ENCODE measurements at places on chromosomes 1 and 21.

- DNase-seq = no peak
These were observed 18.8 kb upstream of the FASLG start for GRCh38 chr1:172640111-172640510.

- no peak for DNase-seq
These were observed 9.1 kb upstream of the C1orf159 start for GRCh38 chr1:1124786-1125642.

DNA sequence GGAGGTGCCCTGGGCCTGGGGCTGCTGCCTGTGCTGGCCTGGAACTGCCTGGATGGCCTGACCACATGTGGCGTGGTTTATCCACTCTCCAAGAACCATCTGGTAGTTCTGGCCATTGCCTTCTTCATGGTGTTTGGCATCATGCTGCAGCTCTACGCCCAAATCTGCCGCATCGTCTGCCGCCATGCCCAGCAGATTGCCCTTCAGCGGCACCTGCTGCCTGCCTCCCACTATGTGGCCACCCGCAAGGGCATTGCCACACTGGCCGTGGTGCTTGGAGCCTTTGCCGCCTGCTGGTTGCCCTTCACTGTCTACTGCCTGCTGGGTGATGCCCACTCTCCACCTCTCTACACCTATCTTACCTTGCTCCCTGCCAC is 1.8 kb downstream of the GPR3 start:
- DNase-seq = no peak

DNA sequence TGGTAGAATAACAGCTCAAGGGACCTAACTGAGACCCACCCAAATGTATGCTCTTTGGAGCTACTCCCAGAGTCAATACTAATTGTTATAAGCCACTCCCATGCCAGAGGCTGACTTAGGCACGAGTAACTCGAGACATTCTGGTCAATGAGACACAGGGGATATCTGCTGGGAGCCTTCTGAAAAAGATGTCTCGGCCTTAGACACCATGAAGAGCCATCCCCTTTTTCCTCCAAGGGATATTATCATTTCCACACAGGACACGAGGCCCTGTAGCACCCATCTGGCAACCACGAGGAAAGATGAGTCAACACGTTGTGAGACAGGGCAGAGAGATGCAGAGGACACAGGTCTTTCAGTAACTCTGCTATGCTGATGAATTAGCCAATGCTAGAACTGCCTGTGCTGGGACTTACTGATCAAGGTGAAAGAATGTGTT is 30.7 kb downstream of the ITPKB start:
- no peak for DNase-seq

GRCh38 chr21:34661848-34662247 is 6.9 kb upstream of the CLIC6 start:
- no peak for DNase-seq

- no peak for DNase-seq
These were observed 10.6 kb upstream of the CAPZB start for GRCh38 chr1:19495799-19496526.

DNA sequence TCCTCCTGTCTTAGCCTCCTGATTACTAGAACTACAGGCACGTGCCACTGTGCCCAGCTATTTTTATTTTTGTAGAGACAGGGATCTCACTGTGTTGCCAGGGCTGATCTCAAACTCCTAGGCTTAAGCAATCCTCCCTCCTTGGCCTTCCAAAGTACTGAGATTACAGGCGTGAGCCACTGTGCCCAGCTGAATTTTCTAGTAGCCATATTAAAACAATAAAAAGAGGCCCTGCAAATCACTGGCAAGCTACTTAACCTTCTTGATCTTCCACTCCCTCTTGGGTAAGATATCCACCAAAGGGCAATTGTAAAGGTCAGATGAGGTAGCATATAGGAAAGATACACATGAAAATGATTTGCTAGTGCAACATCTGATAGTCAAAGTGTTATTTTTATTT is 65.6 kb upstream of the SRSF10 start:
- no peak for DNase-seq

- no peak for DNase-seq
These were observed 29.1 kb downstream of the SLC19A1 start for GRCh38 chr21:45513003-45513717.

DNA sequence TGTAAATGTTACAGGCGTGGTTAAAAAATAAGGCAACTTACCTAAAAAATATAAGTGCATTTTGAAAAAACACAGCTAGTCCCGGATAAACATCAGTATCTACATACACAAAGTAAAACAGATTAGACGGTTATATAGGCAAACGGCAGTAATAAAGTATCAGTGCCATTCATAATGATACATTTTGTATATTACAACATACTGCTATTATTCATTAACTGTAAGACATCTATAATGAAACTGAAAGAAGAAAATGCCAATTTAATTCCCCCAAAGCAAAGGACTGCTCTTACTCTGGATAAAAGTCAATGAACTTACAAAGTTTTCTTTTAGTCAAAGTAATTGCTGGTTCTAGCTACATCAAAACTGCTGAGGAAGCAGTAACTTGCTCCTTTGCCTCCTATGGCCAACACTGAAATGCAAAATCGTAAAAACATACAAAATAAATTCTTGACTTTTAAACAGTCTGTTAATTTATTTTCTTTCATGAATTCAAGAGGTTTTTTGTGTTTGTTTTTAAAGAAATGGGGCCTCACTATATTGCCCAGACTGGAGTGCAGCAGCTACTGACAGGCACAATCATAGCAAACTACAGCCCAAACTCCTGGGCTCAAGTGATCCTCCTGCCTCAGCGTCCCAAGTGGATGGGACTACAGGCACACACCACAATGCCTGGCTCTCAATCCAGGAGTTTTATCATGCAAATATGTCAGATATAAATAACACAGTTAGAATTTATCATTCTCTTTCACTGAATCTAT is 23.9 kb downstream of the TMEM50B start:
- DNase-seq = no peak

GRCh38 chr1:21631944-21632887 is 36.9 kb downstream of the RAP1GAP start:
- DNase-seq = no peak

- no peak for DNase-seq
These were observed 306.4 kb downstream of the DUSP10 start for GRCh38 chr1:221435504-221435904.

- DNase-seq = no peak
These were observed 26.4 kb upstream of the BTG2 start for GRCh38 chr1:203278885-203279406.

GRCh38 chr1:223401873-223402789 is 8.9 kb downstream of the CCDC185 start:
- DNase-seq = no peak

DNA sequence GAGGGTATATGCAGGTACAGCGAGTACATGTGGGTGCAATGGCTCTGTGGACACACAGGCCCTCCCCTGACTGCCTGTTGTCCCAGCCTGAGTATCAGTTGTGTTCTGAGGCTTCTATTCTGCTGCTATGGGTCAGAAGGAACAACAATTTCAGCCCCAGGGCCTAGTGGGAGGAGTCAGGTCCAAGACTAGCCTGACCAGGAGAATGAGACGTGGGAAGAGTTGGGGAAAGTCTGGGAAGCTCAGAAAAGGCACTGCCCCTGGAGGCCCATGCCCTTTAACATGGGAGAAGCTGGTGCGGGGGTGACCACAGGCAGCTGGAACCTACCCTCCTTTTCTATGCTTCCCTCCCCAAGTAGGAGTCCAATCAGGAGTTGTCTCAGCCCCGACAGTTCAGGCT is 7.7 kb downstream of the IGSF8 start:
- no peak for DNase-seq

GRCh38 chr1:99465176-99465900 is 180.6 kb upstream of the PALMD start:
- no peak for DNase-seq

DNA sequence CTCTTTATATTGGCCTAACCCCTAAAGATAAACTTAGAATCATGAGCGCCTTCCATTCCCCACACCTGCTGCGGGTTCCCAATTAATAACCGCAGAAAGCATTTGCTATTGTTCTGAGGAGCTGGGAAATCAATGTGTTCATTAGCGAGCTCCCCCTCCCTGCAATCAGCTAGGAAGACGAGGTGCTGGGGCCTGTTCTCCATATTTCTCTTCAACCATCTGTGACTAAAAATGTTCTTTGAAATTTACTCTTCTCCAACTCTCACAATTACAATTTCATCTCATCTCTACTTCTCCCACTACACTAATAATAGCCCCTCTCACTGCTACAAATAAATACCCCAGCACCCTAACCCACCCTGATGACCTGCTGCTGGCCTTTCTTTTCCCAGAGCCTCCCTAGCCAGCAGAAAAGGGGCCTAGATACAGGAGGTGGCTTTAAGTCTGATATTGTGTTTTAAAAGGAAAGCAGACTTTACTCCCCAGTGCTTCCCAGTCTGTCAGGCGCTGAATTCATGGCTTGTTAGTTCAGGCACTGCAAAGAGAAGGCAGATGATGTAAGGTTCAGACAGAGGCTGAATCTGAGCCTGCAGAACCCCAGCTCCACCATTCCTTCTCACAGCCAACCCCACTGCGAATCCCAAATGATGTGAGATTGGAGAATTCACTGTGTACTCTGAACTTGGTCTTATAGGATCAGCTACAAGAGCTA is 477.5 kb upstream of the DAB1 start:
- DNase-seq = no peak

DNA sequence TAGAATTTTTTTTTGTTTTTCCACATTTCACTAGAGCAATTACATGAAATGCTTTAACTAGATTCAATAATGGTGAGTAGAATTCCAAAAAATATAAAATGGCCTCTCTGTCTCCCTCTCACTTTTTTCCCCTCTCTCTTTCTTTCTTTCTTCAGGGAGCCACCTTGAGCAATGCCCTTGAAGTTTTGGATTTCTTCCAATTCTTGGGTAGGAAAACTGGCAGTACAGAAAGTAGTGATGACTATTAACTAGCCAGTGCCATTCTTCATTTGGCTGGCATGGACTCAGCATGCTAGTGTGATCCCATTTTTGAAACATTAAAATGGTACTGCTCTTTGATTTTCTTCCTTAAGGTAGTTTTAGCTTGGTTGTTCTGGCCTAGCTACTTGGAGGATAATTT is 4.5 kb upstream of the FNBP1L start:
- no peak for DNase-seq

DNA sequence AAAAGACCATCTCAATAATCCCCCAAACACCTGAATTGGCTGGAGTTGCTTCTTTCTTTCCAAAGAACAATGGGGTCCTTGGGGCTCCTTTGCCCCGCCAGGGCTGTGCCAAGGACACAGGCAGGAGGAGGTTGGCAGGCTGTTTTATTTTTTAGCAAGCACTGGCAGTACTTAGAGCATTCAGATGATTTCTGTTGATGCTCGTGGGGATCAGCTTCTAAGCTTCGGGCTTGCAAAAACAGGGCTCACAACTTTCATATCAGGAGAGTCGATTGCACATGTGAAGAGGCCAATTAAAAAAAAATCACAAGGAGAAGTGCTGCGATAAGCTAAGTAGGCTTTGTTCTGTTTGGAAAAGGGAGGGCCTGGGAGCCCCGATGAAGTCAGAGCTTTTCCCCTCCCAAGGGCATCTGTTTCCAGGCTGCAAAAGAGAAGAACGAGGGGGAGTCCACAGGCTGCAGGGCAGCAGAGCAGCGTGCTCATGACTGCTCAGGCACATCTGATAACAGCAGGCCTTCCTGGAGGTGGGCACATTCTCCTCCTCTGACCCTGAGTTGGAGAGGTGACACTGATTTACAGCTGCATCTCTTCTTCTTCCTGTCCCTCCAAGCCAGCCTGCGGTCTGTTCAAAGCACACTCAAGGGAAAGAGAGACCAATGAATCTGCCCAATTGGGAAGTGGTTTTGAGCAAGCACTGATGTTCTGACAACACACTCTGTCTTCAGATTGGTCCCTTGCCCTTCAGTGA is 27.3 kb upstream of the BCAR3 start:
- DNase-seq = no peak

DNA sequence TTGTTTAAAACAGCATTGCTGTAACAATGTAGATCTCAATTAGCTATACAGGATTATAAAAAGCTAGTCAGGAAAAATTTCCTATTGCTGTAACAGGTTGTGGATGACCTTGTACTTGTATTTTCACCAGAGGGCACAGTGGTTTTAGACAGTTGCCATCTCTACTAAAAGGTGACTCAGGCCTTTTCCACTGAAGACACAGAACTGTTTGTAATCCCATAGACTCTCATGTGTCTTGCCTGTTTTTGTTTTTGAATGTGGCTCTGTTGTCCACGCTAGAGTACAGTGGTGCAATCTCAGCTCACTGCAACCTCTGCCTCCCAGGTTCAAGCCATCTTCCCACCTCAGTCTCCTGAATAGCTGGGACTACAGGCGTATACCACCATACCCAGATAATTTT is 5.9 kb downstream of the MTFR1L start:
- no peak for DNase-seq

DNA sequence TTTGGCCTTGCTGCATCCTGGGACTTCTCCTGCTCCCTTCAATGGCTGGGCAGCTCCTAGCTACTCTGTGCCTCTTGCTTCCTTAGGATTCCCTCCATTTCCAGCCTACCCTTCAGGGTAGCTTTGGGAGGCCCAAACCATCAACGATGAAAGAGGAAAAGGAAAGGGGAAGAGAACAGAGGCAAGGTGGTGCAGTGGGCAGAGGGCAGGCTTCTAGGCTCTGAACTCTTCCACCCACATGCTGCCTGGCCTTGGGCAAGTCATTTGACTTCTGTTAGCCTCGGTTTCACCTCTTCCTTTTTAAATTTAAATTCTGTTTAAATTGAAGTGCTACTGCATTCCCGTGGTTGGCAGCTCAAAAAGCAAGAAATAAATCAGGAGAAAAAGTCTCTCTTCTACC is 5.7 kb upstream of the PPM1J start:
- DNase-seq = no peak

GRCh38 chr21:35421221-35421620 is 372.1 kb upstream of the RUNX1 start:
- no peak for DNase-seq

DNA sequence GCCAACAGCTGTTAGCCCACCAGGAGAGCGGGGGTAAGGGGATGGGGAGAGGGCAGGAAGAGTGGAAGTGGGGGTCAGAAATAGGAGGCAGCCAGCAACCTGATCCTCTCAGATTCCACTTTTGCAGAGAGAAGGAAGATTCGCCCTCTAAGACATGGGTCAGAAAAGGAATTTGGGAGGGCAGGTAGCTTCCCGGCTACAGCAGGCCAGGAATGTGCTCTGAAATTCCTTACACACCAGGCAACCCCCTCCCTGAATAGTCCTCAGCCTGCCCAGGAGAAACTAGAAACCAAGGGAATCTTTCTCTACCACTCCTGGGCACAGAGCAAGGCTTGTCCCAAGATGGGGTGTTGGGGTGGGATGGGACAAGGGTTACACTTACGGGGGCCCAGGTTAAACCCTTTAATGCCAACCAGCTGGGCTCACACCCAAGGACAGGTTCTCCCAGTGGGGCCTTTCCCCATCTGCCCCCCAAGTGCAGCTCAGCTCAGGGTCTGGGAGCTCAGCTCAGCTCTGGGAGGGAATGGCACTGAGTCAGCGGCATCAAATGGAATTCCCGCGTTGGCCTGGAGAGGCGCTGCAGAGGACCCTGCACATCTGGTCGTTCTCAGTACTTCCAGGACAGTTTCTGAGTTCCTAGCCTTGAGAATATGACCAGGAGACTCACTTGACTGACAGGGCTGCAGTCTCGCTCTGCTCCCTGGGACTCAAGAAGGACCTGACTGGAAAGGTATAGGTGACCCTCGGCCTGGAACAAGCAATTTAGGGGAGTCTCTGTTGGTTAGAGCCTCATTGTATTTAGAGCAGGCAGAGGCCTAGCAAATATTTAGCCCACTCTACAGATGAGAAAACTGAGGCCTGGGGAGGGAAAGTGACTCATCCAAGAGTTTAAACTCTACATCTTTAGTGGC is 761 bp downstream of the TNNT2 start:
- peak; percentile 28 for DNase-seq

Data from activated naive CD8-positive, alpha-beta T cell treated with anti-CD3 and anti-CD28 coated beads, Interleukin-2, amount 50 U/mL, for 24 hours (primary cell).